Foreskin fibroblast (primary cell): ENCODE measurements at places on chromosomes 3 and 15.

DNA sequence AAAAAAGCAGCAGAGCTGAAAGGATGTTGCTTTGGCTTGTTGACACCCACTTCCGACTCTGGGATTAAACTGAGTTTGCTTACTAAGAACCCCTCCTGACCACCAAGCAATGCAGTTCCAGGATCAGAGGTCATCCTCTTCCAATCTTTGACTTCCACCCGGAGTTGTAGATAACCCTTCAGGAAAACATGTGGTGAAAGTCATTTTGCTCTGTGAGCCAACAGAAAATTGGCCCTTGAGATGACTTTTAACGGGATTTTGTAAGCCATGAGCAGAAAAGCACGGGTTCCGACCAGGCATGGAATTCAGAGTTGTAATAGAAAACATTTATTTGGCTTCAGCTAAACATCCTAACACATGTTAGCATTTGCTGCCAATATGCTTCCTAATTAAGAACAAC, 171.6 kb upstream of the NR2F2 start:
- DNase-seq = peak; percentile 32

GRCh38 chr3:197462808-197463207, 93.0 kb downstream of the BDH1 start:
- no peak for DNase-seq

DNA sequence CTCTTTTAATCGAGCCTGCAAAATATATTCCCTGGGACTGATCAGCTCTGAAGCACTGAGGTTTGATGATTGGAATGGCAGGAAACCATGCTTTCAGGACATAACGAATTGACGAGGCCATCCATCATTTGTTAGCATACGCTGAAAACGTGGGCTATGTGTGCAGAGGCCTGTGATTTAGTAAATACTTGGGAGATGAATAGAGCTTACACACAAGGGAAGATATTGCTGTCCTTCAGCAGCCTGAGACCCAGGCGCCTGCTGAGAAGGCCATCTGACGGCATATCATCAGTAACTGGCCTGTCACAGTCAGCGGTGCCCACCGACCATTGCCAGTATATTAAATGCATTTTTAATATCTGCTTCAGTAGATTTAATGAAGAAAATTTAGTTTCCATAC, 16.2 kb downstream of the CDIN1 start:
- no peak for DNase-seq

- DNase-seq = no peak
Observed at GRCh38 chr3:96331341-96331740, 483.1 kb upstream of the EPHA6 start.

- DNase-seq = no peak
Observed at GRCh38 chr3:183878071-183878470, 6.6 kb downstream of the PARL start.

DNA sequence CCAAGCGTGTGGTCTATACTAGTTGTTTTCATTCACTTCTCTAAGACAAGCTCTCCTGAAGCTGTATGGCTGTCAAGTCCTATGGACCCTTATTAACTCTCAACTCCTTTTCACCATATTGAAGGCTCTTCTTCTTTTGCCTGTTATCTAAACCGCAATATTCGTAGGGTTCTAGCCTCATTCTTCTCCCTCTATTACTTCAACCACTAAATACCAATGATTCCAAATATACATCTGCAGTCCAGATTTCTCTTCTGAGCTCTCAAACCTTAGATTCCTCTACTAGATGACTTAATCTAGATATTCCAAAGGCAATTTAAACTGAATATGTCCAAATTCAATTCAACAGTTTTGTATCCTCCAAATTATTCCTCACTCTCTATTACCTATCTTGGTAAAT, 24.6 kb downstream of the AQR start:
- DNase-seq = no peak

- peak; percentile 21 for DNase-seq
Observed at GRCh38 chr3:146187334-146187950, 26.5 kb upstream of the PLOD2 start.

GRCh38 chr3:114834175-114834940, 312.7 kb downstream of the ZBTB20 start:
- DNase-seq = no peak

GRCh38 chr3:141905129-141905528, 28.7 kb downstream of the ATP1B3 start:
- no peak for DNase-seq

DNA sequence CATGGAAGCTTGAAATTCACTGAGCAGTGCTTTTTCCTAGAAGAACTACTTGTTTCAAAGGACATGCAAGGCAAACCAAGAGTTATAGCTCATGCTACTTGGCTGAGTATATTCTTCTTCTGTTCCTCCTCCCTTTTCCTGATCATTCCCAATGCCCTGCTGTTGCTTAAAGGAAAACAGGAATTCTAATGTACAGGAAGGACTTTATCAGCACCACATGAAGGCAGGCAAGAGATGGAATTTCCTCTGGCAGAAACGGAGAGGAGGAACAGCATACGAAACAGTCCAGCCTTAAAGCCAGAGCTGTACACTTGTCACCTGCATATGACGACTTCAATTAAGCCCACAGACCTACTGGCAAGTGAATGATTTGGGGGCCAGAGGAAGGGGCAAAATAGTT, 15.7 kb downstream of the MEIS2 start:
- no peak for DNase-seq

DNA sequence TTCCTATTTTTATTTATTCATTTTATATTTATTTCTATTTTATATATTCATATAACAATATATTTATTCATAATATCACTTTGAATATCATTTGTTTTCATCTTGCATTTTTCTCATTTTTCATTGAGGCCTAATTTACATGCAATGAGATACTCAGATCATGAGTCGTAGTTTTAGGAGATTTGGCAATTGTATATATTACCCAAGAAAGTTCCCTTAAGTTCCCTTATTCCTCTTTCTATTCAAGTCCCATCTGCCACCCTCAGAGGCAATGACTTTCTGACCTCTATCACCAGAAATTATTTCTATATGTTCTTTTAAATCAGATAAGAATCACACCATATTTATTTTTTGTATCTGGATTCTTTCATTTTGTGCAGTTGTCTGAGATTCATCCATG, 329.1 kb upstream of the TPRG1 start:
- DNase-seq = no peak

GRCh38 chr3:37974121-37975083, 16.2 kb upstream of the VILL start:
- peak; percentile 48 for DNase-seq

DNA sequence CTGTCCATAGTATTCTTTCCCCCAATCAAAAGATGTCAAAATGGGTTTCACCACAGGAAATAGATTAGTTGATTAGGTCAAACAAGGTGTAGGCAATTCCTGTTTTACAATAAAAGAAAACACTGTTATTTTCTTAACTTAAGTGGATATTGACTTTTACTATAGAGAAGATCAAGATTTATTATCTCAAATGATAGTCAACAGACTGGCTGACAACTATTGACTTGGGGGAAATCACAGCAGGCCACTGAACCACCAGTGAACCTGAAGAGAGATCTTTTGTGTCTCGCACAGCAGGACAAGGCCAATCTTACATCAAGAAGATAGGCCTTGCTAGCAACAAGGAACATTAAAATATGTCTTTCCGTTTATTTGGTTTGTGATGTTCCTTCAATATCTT, 1187.6 kb downstream of the SI start:
- DNase-seq = no peak

DNA sequence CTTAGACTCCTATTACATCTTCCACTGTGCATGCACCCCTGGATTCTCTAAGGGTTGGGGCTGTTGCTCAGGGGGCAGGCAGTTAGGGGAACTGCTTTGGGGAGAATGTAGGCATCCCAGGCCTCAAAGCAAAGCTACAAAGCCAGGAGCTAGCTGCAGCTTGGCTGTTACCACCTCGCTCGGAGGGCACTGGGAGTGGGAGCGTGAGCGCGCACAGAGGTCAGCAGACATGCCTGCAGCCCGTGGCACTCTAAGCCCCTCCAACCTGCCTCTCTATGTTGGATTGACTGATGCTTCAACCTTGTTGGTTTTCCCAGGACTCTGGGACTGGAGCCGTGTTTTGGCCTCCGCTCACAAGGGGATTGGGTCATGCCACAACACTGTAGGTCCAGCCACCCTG, 69.8 kb downstream of the CPN2 start:
- no peak for DNase-seq
